ENCODE measurements at places on chromosomes 13 and 19. TPM values are rescaled to one million over a fixed set of nuclear protein-coding genes. Genes with fewer than 3 reads are reported as not detected.

Gene NKPD1
- polyA plus RNA-seq = 0.18 TPM

Gene CYP4F2
- polyA plus RNA-seq = not detected

Gene SLC25A23
- 120 TPM for polyA plus RNA-seq

Gene GARIN5A
- polyA plus RNA-seq = 1.1 TPM

Gene PLPP2
- polyA plus RNA-seq = 0.99 TPM

Gene CLDN10
- 0.34 TPM for polyA plus RNA-seq

Gene SIGLEC5
- polyA plus RNA-seq = 0.15 TPM

Gene GSX1
- not detected for polyA plus RNA-seq

Measured in heart left ventricle (tissue), 16 donors.